NCI-H460 (cell line): ENCODE measurements at places on chromosomes 13 and 19. TPM values are rescaled to one million over a fixed set of nuclear protein-coding genes. Genes with fewer than 3 reads are reported as not detected.

Gene LIM2
- total RNA-seq, result not detected in 2 replicates

Gene C5AR1
- total RNA-seq, result 7.1 and 8.0 TPM in 2 replicates

DNA sequence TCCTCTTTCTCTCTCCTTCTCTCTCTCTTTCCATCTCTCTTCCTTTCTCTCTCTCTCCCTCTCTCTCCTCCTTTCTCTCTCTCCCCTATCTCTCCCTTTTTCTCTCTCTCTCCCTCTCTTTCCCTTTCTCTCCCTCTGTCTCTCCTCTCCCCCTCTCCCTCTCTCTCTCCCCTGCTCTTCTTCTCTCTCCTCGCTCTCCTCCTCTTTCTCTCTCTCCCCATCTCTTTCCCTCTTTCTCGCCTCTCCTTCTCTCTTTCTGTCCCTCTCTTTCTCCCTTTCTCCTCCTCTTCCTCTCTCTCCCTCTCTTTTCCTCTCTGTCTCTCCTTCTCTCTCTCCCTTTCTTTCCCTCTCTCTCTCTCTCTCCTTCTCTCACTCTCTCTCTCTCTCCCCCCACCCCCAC, 196.6 kb downstream of the UQCRFS1 start:
- DNase-seq, result no peak

GRCh38 chr19:52198678-52199077, 8.8 kb downstream of the PPP2R1A start:
- DNase-seq, result no peak
